ENCODE measurements at places on chromosomes 12 and 14.

DNA sequence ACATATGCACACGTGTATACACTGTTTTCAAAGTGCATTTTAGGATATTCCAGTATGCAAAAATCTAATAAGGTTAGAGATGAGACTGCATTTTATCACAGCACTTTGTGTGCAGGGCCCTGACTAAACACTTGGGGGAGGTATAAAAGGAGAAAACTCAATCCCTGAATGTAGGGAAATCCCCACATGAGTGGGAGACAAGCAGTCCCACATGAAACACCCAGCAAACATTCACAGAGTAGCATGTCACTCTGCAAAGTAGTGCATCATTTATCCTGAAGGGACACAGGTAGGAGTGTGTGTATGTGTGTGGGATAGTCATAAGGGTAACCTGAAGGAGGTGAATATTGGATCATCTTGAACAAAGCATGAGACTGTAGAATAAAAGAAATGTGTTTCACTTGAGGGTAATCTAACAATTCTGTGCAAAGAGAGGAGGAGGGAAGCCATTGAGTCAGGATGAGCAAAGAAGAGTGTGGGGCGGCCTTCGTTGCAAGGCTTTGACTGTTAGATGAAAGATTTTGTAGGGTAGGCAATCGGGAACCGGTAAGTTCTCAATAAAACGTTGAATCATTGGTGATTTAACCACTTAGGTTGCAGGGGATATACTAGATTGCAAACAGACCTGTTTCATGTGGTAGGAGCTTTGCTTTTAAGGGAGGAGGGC is 2.9 kb downstream of the PRPF40B start:
- DNase-seq = no peak

DNA sequence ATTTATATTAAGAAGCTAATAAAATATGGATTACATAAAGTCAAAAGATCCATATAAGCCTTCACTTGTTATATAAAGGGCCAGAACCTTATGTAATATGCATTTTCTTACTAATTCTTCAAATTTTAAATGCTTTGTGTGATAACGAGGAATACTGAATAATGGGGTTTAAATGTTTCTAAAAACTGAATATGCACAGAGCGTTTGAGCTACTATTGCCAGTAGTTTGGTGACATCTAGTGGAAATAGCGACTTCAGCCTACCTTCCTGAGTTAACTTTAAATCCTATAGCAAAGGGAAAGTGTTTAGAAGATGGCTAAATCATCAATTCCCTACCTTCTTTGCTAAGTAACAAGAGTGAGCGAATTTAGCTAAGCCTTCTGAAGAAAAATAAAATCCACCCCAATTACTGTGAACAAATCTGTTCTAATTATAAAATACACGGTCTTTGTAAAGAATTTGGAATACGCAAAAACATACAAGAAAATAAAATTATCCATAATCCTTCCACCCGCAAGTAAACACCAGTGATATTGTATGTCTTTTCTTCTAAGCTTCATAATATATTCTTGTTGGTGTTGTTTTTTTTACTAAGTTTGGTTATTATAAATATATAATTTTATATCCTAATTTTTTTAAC is 115.5 kb upstream of the G2E3 start:
- no peak for DNase-seq

- DNase-seq = no peak
These were observed 86.8 kb upstream of the HIF1A start for GRCh38 chr14:61608245-61609165.

- no peak for DNase-seq
These were observed 281.2 kb downstream of the IPO8 start for GRCh38 chr12:30414507-30414906.

- DNase-seq = no peak
These were observed 9.4 kb downstream of the COX16 start for GRCh38 chr14:70350078-70350477.

DNA sequence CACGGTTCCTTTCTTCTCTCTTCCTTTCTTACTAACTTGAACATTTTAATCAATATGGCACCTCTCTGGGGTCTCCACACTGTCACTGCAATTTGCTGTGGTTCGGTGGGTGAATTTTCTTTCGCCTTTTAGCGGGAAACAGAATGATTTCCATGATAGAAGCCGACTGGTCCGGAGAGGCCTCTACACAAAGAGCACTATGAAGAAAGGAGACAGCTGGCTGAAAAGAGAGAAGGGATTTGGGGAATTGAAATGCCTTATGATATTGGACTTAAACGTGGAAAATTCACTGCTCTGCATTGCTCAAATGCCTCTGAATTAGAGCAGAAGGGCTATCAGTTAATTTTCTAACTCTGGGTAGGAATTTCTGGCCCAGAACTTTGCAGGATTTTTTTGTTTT is 55.9 kb downstream of the KCNA5 start:
- no peak for DNase-seq

DNA sequence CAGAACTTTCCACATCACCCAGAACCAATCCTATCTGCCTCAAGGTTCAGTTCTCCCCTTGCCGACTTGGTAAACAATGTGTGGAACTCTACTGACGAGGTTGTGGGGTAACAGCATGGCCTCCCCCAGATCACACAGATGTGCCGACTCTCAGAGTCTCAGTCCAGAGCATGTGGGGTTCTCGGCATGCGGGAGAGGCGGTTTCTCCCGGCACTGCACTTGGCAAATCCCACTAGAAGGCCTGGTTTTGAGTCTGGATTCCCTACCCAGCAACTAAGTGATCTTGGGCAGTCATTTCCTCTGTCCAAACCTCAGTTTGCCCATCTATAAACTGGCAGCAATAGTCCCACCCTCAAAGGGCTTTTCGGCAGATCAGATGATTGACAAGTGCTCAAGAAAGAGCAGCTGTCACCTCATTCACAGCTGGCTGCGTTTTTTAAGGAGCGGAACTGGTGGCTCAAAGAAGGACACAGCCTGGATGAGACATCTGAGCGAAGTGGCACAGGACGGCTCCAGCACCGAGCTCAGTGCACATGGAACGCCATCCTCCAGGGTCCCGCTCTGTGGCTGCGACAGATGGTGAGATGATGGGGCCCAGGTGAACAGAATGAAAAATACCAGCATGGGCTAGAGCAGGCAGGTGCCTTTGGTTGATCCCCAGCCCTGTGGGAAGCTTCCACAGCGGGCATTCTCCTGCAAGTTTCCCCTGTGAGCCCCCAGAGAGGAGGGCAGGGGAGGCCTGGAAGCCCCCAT is 7.3 kb downstream of the TESC start:
- DNase-seq = no peak

DNA sequence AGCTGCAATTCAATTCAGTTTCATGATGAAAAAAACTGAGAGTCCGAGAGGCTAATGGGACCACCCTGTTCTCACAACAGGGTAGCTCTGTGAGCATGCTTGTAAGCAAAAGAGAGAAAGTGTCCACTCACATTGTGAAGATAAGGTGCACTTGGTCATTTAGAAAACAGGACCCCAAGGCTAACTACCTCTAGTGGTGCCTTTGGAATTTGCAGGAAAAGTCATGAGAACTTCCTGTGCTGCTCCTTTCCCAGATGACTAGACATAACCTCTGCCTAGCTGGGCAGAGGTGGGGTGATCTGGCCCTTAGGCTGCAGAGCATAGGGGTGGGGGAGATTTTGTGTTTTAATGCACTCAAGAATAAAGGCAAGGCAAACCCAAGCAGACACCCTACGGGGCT is 118.9 kb downstream of the STAB2 start:
- no peak for DNase-seq

DNA sequence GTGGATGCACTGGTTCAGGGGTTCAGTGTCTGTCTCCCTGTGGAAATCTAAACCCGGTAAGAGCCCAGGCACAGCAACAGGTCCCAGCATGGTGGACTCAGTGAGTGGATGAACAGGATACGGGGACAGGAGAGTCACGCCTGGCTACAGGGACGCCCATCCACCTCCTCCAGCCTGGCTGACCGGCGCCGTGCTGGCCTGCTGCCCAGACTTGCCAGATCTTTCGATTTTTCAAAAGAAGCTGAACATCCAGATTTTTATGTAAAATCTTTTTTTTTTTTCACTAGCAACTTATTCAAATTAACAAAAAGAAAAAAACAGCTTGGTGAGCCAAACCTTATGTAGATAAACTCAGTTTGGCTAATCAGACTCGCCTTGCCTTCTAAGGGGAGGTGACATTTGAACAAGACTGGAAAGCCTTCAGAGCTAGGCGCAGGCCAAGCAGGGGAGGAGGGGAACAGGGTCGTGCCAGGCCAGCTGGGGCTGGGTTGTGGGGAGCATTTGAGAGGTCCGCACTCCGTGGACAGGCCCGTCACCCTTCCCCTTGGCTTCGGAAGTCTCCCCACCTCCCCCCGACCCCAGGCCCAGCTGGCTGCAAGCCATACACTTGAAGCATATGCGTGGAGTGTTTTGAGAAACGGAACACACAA is 87.8 kb upstream of the NCOR2 start:
- no peak for DNase-seq

DNA sequence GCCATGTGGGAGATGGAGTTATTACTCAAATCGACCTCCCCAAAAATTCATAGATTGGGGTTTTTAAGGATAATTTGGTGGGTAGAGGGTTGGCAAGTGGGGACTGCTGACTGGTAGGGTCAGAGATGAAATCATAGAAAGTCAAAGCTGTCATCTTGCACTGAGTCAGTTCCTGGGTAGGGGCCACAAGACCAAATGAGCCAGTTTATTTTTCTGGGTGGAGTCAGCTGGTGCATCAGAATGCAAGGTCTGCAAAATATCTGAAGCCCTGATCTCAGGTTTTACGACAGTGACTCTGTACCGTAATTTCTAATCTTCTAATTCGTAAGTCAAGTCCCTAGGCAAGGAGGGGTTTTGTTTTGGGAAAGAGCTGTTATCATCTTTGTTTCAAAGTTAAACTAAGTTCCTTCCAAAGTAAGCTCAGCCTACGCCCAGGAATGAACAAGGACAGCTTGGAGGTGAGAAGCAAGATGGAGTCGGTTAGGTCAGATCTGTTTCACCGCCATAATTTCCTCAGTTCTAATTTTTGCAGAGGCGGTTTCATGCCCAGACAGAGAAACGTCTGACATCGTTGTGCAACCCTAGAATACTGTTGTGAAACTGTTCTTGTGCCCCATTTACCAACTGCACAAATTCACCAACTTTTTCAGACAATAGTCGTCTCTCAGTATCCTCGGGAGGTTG is 104.5 kb upstream of the SFSWAP start:
- DNase-seq = no peak

DNA sequence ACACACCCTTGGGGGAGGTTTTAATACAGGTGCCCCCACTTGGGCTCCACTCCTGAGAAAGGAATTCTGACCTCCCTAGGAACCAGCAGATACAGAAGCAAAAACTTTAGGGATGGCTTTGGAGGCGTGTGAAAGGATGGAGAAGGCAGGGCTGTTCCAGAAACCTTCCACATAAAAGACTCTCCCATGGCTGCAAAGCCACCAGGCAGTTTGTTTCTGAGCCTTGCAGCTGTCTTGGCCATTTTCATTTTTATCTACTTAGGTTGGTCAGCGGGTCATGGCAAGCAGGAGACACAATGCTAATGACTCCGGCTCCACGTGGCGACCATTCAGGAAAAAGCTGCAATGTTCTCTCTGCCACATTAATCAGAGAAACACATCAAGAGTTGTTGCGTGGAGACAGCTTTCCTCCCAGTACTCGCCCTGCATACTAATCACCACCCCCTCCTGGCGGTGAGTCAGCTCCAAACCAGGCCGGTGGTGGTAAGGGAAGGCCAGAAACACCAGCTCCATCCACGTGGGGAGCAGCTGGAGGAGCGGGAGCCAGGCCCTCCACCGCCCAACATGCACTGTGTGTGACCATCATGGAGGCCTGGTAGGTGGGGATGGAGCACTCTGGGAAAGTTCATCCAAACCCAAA is 30.9 kb upstream of the IRF2BPL start:
- no peak for DNase-seq

- no peak for DNase-seq
These were observed 336.3 kb downstream of the BMP4 start for GRCh38 chr14:53620317-53620716.

DNA sequence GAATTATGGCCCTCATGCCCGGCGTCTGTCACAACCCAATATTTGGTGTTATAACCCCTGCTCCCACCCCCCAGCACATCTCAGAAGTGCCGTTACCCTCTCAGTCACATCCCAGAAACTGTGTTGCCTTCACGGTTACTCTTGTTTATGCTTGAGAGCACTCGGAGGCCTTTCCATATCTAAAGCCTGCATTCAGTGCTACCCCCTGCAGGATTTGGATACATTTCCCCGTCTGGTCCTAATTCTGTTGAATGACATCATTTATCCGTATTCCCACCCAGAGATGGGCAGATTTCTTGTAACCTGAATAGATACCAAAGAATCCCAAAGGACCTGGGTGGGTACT is 19.1 kb upstream of the FOS start:
- DNase-seq = no peak

- DNase-seq = no peak
These were observed 168.6 kb downstream of the STXBP6 start for GRCh38 chr14:24881116-24881893.

GRCh38 chr14:74314576-74314975 is 11.8 kb upstream of the ABCD4 start:
- DNase-seq = no peak

- no peak for DNase-seq
These were observed 50.8 kb upstream of the POC1B start for GRCh38 chr12:89576572-89577220.

DNA sequence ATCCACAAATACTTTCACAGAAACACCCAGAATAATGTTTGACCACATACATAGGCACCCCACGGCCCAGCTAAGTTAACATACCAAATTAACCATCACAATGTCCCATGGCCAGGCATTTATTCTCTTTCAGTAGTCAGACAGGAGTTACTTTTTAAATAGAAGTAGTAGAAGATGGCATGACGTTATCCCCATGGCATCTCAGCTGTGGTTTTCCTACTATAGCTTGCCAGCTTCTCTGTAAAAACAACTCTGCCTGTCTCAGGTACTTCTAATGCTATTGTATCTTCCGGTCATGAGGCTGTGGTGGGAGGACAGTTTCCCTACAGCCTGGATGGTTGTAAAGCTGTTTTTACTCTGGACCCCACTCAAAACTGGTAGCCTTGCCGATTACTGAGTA is 19.3 kb downstream of the CTSG start:
- no peak for DNase-seq

GRCh38 chr14:53193193-53193592 is 40.1 kb upstream of the DDHD1 start:
- DNase-seq = no peak

GRCh38 chr14:100890061-100890850 is 13.3 kb downstream of the RTL1 start:
- no peak for DNase-seq

DNA sequence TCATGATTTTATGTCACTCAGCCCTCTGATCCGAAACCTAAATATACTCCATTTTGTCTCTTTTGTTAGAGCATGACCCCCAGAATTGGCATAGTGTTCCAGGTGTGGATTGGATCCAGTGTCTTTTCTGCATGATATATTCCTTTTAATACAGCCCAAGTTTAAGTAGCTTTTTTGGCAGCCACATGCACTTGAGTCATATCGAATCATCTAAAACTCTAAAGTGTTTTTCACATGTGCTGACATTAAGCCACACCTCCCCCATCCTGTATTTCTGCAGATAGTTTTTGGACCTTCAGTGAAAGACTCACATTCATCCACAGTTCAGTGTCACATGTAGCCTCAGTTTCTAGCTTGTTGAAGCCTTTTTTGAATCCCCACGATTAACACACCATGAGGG is 30.6 kb downstream of the BORCS5 start:
- no peak for DNase-seq

Measured in GM18507 (cell line).